ENCODE measurements at places on chromosomes 12 and 14. TPM values are rescaled to one million over a fixed set of nuclear protein-coding genes. Genes with fewer than 3 reads are reported as not detected.

CEBPE gene
- total RNA-seq: 1.5 TPM

GRCh38 chr14:70780396-70781075 lies 28.8 kb downstream of the MAP3K9 start:
- H3K4me3 ChIP-seq: no peak overlapping the region
- H3K27ac ChIP-seq: no peak overlapping the region
- H3K27me3 ChIP-seq: no peaks in the 10 kb centered on the region
- no peaks in the 10 kb centered on the region for H3K4me1 ChIP-seq
- DNase-seq: no peak
- no peaks in the 10 kb centered on the region for H3K36me3 ChIP-seq

- H3K27me3 ChIP-seq: no peaks in the 10 kb centered on the region
- H3K36me3 ChIP-seq: no peaks in the 10 kb centered on the region
- H3K27ac ChIP-seq: no peak overlapping the region
Observed at GRCh38 chr12:78260976-78261375, 430.3 kb downstream of the NAV3 start.

CCNK gene
- 49.0 TPM for total RNA-seq

GRCh38 chr12:109539508-109539907 lies 33.8 kb downstream of the MMAB start:
- no peak overlapping the region for H3K4me3 ChIP-seq
- no peak for DNase-seq
- H3K4me1 ChIP-seq: no peaks in the 10 kb centered on the region
- H3K36me3 ChIP-seq: peaks cover 40% of the 10 kb centered on the region
